Colonic mucosa (tissue), 4 donors: ENCODE measurements at places on chromosomes 16 and 17.
A peak's percentile ranks its signal among the peaks of the same experiment; 100 is the strongest.

GRCh38 chr17:38418693-38419507 lies 9.4 kb upstream of the ARHGAP23 start:
- DNase-seq = no peak

DNA sequence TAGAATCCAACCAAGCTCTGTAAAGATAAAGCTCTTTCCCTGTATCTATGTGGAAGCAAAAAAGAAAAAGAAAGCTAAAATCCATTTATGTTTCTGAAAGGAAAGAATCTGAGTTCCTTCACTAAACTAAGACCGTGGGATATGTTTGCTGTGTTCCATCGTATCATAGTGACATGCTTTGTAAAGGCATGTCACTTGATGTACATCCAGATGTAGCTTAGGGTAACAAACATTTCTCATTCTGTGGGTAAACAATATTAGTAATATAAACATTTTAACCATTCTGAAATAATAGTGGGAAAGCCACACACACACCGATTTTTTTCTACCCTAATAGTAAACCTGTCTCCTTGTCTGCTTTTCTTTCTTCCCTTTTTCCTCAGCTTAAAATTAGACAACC lies 78.1 kb downstream of the TUBD1 start:
- no peak for DNase-seq

- no peak for DNase-seq
Measured at GRCh38 chr16:20903899-20904506, 3.4 kb downstream of the LYRM1 start.

DNA sequence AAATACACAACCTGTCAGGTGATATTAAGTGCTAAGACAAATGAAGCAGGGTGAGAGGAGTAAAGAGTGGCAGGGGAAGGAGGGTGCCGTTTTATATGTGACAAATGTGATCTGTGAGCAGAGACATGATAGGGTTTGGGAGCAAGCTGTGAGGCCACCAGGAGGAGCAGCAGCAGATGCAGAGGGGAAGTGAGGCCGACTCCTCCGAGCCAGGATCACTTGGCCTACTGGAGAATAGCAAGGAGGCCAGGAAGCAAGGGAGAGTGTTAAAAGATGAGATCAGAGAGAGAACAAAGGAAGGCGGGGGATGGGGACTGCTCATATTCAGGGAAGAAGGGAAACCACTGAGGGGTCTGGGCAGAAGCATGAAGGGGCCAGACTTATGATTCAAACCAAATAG lies 129.4 kb downstream of the TANGO6 start:
- no peak for DNase-seq

- DNase-seq = no peak
Measured at GRCh38 chr17:27503611-27504010, 47.4 kb downstream of the KSR1 start.

GRCh38 chr16:69166221-69166833 lies 20.6 kb upstream of the SNTB2 start:
- DNase-seq = no peak

- DNase-seq = no peak
Measured at GRCh38 chr17:34141590-34141989, 113.5 kb upstream of the CCL2 start.

DNA sequence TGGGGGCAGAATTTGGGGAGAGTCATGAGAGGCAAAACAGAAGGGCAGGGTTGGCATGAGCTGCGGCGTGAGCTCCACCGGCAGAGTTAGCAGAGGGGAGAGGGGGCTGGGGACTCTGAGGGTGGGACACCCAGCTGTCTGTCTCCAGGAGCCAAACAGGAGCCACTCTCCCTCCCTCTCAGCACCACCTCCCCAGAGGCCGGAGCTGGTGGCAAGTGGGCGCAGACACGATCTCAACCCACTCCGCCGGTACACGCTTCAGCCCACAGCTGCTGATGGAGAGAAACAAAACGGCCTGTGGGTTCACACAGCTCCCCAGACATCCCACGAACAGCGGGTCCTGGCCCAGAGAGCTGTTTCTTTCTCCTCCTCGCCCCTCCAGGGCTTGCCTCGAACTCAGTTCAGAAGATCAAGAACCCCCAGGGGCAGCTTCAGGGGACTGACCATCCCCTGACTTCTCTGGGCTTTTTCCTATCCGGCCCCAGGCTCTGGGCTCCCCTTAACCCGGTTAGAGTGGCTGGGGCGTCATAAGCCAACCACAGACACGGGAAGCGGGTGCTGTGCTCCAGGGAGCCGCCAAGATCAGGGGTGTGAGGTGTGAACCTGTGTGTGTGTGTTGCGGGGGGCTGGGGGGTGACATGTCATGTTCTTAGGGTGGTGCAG lies 7.6 kb downstream of the RHBDF2 start:
- DNase-seq = no peak

GRCh38 chr16:84463221-84463620 lies 41.2 kb downstream of the MEAK7 start:
- DNase-seq = no peak

GRCh38 chr17:2780931-2781454 lies 15.2 kb upstream of the RAP1GAP2 start:
- no peak for DNase-seq

GRCh38 chr16:21235199-21235585 lies 1.7 kb downstream of the ANKS4B start:
- peak; percentile 41 for DNase-seq

DNA sequence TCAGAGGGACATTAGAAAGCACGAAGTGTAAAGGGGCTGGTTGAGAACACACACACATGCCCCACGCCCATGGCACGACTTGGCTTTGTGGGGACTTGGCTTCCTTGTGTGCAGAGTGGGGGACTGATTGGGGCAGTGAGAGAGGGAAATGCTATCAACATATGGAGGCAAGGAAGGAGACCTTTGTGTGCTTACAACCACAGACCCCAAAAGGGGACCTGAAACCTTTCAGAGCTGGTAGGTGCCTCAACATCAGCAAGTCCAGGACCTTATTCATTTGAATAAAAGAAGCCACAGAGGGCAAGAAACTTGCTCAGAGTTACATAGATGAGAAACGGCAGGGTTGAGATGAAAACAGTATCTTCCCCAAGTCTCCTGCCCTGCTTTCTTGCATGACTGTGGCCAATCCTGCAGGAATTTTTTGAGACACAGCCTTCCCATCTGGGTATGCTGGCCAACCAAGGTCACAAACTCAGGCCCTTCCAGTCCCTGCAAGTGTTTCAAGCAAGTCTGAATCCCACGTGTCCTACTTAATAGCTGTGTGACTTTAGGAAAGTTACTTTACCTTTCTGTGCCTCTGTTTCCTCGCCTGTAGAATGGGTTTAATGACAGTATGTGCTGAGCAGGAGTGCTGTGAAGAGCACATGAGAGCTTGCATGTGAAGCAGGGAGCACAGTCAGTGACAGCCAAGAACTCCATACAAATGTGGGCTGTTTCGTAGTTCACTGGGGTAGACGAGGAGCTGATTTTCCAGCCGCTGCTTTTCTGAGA lies 26.2 kb downstream of the C16orf78 start:
- no peak for DNase-seq

GRCh38 chr16:17321824-17322223 lies 148.9 kb downstream of the XYLT1 start:
- no peak for DNase-seq

DNA sequence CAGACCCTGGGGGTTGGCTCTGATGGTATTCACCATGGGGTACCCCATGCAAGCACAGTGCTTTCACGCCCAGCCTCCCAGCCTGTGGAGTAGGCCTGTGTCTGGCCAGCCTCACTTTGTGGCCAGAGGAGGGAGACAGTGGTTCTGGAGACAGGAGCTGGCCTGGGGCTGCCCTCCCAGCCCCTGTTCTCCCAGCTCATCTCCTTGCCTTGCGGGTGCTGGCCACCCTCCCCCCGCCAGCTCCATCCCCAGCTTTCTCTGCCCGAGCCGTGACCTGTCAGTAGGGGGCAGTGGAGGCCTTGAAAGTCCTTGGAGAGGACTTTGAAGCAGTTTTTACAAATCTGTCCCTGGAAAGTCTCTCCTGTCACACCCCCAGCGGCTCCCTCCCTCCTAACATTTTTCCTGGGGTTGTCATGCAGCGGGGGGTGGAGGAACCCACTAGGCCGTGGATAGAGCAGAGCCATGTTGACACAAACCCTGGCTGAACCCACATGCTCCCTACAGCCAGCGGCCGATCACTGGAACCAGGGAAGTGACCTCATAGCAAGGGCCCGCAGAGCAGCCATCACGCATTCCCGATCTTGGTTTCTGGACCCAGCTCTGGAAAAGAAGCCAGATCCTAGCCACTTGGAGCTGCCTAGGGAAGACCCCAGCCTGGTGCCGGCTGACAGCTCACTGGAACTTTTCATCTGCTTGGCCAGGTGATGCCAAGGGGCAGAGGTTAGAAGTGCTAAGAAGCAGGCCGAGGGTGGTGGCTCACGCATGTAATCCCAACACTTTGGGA lies 289.4 kb downstream of the SEC14L1 start:
- DNase-seq = peak; percentile 91

DNA sequence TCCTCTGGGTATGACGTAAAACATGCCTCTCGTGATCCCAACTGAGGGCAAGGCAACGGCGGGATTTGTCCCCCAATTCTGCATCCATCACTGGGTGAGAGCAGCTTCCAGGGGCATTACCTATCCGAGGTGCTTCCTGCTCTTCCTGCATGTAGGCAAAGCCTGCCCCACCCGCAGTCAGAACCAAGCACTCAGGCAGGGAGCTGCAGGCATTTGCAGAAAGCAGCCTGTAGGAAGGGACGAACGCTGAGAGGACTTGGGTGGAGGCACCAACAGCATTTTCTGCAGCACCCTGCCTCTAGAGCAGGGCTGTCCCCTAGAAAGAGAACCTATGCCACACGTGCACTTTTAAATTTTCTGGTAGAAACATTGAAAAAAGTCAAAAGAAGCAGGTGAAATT lies 5.5 kb downstream of the BCO1 start:
- DNase-seq = no peak

DNA sequence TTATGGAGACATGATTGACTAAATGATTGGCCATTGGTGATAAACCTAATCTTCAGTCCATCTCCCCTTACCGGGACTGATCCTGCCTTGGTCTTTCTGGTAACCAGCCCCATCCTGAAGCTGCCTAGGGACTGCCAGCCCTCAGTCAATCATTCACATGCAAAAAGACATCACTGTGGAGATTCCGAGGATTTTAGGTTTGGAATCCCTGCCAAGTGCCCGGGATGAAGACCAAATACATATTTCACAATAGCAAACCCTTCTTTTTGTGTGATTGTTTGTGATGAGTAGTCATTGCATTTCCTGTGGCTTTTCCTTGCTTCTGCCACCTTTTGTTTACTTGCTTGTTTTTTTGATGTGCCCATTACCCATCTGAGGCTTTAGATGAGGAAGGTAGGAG lies 44.0 kb downstream of the EPN2 start:
- no peak for DNase-seq

GRCh38 chr16:11395008-11395948 lies 50.0 kb downstream of the RMI2 start:
- DNase-seq = no peak

- DNase-seq = no peak
Measured at GRCh38 chr16:80910434-80910833, 96.3 kb downstream of the CMC2 start.

GRCh38 chr16:53052519-53053501 lies at the start of gene CHD9NB:
CHD9NB (minus strand) TSS chr16:53052897; CDS start chr16:53044158, 8,739 bp downstream.
- peak; percentile 80 for DNase-seq

- DNase-seq = no peak
Measured at GRCh38 chr16:86515413-86515776, 5.1 kb downstream of the FOXF1 start.

DNA sequence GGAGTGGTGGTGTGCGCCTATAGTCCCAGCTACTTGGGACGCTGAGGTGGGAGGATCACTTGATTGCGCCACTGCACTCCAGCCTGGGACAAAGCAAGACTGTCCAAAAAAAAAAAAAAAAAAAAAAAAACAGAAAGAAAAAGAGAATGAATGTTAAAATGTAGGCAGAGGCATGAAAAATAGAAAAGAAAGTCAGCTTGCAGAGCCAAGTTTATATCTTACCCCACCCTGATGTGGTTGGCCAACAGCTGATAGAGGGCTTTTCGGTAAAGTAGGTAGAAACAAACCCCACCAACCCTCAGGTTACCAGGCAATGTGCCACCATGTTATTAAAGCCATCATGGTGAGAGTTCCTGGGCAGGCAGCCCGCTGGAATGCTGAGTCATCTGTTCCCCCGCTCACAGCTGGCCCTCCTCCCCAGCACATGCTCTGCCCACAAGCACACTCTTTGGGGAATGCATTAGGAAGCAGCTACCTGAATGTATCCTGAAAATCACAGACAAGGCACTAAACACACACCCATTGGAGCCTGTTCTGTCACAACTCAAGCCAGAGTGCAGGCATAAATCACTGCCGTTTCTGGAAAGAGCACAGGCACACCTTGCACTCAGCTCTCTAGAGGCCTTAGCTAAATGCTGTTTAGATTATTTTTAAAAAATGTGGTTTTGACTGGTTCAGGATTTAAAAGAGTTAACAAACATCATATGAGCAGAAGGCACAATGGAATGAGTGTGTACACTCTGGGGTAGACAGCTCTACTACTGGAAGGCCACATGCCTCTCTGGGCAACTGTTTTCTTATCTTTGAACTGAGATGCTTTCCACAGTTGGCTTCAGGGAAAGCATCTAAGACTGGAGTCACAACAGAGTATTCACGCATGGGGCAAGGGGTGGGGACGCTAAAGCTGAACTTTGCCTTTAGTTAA lies 128.5 kb downstream of the PARN start:
- peak; percentile 58 for DNase-seq

DNA sequence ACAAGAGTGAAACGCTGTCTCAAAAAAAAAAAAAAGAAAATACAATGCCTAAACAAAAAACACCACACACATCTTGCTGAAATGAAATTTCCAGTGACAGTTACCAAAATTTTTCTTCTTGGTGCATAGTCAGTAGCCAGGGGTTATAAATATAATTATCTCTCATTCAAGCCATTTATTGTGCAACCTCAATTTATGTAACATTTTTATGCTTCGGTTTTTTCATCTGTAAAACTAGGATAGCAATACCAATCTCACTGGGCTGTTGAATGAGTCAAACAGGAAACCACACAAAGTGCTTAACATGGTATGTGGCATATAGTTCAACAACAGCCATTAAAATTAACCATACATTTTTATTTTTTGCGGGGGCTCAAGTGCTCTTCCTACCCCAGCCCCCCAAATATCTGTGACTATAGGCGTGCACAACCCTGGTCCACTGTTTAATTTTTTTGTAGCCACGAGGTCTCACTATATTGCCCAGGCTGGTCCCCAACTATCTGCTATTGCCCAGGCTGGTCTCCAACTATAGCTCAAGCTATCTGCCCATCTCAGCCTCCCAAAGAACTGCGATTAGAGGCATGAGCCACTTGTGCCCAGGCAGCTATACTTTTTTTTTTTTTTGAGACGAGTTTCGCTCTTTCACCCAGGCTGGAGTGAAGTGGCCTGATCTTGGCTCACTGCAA lies 2.6 kb downstream of the COG4 start:
- no peak for DNase-seq

DNA sequence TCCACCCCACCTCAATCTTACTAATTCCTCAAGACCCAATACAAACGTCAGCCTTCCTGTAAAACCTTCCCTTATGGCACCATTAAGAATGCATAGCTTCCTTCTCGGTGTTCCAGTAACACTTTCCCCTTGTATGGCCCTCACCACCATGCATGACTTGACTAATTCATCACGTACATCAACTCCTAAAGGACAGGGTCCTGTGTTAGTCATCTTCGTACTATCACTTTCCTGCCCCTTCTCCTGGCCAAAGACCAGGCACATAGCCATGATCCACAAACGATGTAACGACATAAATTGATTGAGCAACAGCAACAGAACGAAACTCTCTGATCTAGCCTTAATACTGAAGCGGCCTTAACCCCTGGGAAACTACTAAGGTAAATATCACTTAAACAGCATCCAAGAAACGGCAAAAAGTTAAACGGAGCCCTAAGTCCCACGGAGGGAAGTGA lies 612 bp downstream of the PSMD12 start:
- DNase-seq = no peak
